NCI-H1048 (cell line): ENCODE measurements at places on chromosomes 13 and 19.

DNA sequence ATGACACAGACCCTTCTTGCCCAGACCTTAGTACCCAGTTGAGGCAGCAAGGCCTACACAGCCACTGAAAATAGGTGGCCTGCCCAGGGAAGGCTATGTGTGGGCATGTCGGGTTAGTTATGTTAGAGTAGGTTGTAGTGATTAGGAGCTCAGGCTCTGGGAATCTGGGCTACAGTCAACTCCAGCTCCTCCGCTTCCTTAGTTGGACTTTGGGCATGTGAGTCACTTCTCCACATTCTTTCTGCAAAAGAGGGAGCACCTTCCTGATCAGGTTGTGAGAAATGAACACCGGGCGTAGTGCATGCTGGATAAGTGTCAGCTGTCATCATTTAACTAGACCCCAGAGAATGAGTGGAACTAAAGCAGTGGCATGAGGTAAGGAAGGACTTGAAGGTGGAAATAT, 64.8 kb downstream of the ARHGAP35 start:
- no peak for DNase-seq

- DNase-seq, result peak; percentile 46
Measured at GRCh38 chr19:45523642-45524256, 16.5 kb downstream of the VASP start.

DNA sequence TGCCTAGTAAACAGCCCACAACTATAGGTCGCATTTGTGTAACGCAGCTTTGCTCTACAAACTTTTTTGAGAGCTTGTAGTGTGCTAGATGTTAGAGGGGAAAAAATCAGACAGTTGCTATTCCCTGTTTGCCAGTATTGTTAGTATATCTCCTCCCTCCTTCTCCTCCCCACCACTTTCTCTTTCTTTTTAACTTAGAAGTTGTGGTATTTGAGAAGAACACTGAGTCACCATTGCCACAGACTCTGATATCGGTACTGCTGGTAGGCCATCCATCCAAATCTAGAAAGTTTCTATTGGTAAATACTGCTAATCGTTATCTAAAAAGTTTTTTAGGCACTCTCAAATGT, 666 bp downstream of the POMP start:
- no peak for DNase-seq

DNA sequence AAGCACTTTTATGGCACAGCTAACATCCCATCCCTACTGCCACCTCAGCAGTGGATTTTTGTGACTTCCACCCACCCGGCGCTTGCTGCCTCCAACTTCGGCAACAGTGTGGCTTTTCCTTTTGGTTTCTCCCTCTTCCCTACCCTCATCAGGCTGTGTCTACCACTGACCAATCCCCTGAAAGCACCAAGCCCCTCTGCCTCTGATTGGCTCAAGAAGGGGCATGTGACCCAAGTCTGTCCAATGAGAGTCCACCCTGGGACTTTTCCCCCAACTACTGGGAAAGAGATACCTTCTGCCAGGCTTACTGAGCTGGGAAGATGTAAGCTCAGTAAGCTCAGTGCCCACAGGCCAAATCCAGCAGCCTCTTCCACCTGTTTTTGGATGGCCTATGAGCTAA, 5.8 kb downstream of the SMIM7 start:
- no peak for DNase-seq

DNA sequence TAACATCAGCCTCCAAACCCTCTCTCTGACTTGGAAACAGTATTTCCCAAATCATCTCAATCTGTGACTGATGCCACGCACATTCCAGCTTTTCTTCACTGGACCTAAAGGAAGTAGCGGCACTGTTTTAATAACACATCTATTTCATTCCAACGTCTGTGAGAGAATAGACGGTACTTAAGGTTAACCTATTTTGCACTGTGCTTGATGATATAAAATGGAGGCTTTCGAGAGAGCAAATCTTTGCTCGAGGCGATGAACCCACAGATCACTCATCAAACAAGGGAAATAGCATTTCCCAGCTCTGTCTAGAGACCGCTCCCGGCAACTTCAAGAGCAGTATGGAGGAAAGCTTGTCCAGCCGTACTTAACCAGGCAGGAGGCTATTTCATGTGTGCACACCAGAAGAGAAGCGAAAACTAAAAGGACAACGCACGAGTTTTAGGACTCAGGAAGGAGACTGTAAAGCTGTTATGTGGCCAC, 2.9 kb downstream of the UBL3 start:
- DNase-seq, result no peak

DNA sequence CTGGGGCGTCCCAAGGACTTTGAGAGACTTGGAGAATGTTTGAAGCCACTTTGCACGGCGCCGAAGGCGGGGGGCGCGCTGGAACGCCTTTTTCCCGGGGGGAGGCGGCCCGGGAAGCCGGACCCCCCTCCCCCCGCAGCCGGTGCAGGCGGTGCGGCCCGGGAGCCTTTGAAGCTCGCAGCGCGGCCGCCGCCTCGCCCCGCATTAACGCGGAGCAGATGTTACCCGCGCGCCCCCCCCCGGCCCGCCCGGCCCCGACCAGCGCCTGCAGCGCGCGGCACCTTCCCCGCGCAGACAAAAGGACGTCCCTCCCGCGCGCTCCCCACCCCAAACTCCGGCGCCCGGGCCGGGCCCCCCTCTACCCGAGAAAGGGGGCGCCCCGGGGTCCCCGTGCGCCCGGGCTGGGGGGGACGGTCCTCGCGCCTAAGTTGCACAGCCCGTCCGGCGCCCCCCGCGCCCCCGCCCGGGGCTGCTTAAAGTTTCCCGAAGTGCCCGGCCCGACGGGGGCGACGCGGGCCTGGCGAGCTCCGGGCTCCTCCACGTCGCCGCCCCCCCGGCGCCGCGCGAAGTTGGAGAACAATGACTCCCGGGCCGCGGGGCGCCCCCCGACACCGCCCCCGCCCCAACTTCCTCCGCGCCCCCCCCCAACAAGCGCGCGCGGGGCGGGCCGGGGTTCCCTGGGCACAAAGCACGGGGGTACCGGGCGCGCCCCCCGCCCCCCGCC, 685 bp downstream of the TCF3 start:
- DNase-seq, result no peak

DNA sequence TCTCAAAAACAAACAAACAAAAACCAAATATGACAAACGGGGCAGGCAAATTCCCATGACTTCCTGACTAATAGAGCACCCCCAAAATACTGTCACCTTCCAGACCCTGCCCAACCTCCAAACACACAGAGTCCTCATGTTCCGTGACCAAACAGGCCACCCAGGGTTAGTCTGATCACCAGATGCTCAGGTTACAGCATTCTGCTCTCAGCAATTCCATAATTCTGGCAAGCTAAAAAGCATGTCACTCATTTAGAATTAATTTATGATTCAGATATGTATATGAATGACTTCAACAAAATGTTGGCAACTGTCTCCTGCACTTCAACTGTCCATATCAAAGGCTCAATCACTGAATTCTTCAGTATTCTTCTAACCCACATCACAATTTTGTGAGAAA, 52.4 kb downstream of the ZIC5 start:
- DNase-seq, result no peak
